Left ventricle myocardium superior (tissue), 1 donor: ENCODE measurements at places on chromosomes 7 and 10. TPM values are rescaled to one million over a fixed set of nuclear protein-coding genes. Genes with fewer than 3 reads are reported as not detected.

GRCh38 chr10:97427571-97428179 is 1.7 kb downstream of the PGAM1 start:
- peak; percentile 53 for DNase-seq

DNA sequence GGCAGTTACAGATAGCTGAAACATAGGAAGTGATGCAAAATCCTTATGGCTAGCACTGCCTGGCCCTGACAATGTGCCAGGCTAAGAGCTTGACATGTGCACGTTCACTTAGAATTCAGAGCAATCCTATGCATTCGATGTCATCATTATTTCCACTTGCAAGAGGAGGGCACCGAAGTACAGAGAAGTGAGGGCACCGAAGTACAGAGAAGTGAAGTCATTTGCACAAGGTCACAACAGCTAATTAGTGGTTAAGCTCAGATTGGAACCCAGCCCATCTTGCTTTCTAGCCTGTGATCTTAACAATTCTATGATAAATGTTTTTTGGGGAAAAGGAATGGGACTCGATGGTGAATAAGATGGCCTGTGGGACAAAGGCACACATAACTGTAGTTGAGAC is 73.4 kb downstream of the ARHGAP22 start:
- no peak for DNase-seq

The KLF14 gene
- 0.07 TPM for total RNA-seq

The OR2A42 gene
- total RNA-seq, result not detected

The SUN3 gene
- not detected for total RNA-seq

DNA sequence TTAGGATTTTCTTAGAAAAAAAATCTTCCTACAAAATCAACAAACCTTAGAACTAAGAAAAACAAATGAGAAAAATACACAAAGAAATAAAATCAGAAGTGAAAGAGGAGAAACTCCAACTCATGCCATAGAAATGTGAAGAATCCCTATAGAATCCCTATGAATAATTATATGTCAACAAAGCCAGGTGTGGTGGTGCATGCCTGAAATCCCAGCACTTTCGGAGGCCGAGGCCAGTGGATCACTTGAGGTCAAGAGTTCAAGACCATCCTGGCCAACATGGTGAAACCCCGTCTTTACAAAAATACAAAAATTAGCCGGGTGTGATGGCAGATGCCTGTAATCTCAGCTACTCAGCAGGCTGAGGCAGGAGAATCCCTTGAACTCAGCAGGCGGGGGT is 27.1 kb downstream of the ACSM6 start:
- no peak for DNase-seq

DNA sequence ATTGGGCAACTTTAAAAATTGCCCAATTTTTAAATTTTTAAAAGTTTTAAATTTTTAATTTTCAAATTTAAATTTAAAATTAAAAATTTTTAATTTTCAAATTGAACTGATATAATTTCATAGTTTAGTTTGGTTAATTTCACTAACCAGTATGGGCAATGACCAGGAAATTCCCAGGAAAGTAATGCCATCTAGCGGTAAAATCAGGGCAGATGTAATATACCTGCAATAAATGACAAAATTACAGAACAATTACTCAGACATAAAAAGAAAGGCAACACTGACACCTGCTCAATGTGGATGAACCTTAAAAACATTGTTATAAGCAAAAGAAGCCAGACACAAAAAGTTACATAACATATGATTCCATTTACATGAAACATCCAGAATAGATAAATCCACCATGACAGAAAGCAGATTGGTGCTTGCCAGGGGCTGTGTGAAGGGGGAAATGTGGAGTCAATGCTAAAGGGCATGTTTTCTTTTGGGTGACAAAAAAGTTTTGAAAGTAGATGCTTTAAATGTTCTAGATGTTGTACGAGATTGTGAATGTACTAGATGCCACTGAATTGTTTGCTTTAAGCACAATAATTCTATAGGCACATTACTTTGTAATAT is 28.6 kb upstream of the SLC16A12 start:
- no peak for DNase-seq

The AFAP1L2 gene
- total RNA-seq, result 4.5 TPM

The HOXA1 gene
- total RNA-seq, result not detected
